Aortic smooth muscle cell (primary cell): ENCODE measurements at places on chromosomes 2 and 18. TPM values are rescaled to one million over a fixed set of nuclear protein-coding genes. Genes with fewer than 3 reads are reported as not detected.

The KRTCAP3 gene
- 0.13 and 0.37 TPM in 2 replicates for total RNA-seq

The PLEKHM3 gene
- 14.9 and 16.7 TPM in 2 replicates for total RNA-seq

The DNAJC5G gene
- total RNA-seq = not detected in 2 replicates

The DPYSL5 gene
- not detected in 2 replicates for total RNA-seq

The FAM161A gene
- 1.3 and 1.8 TPM in 2 replicates for total RNA-seq

The DSG1 gene
- not detected in 2 replicates for total RNA-seq

The RBKS gene
- 2.3 and 2.4 TPM in 2 replicates for total RNA-seq

The HOXD8 gene
- 0.06 TPM in 1 of 2 replicates, not detected in the other for total RNA-seq

The SNORC gene
- total RNA-seq = 0.66 and 0.93 TPM in 2 replicates

The SOWAHC gene
- total RNA-seq = 16.9 and 18.4 TPM in 2 replicates

The NETO1 gene
- total RNA-seq = not detected in 2 replicates

The UCN gene
- 0.40 and 0.50 TPM in 2 replicates for total RNA-seq
